A549 treated with ZK216348 at 1 μM for 4 hours (cell line): ENCODE measurements at places on chromosomes 6 and 20. TPM values are rescaled to one million over a fixed set of nuclear protein-coding genes. Genes with fewer than 3 reads are reported as not detected.

Gene MEI4
- total RNA-seq = not detected in 5 replicates

Gene TFAP2D
- total RNA-seq = not detected in 5 replicates

Gene STMND1
- not detected in 5 replicates for total RNA-seq

Gene PBX2
- total RNA-seq = 13.2 to 19.5 TPM (median 17.7 TPM) in 5 replicates

Gene BTNL2
- not detected in 5 replicates for total RNA-seq

Gene MCHR2
- not detected in 5 replicates for total RNA-seq

Gene LZTS3
- 2.5 to 5.2 TPM (median 4.0 TPM) in 5 replicates for total RNA-seq

Gene ACOT13
- 22.4 to 30.1 TPM (median 24.7 TPM) in 5 replicates for total RNA-seq

Gene LY6G6C
- total RNA-seq = 0.20 to 0.42 TPM (median 0.29 TPM) in 3 of 5 replicates, not detected in the others

Gene ULBP1
- total RNA-seq = 0.73 to 1.3 TPM (median 1.00 TPM) in 5 replicates

Gene SRF
- total RNA-seq = 10.8 to 20.2 TPM (median 17.8 TPM) in 5 replicates

Gene C6orf118
- total RNA-seq = 0.12 to 0.34 TPM (median 0.28 TPM) in 4 of 5 replicates, not detected in the other

Gene EYA4
- 7.9 to 12.6 TPM (median 9.7 TPM) in 5 replicates for total RNA-seq

Gene PAK5
- not detected in 5 replicates for total RNA-seq

Gene HAO1
- not detected in 5 replicates for total RNA-seq

Gene LTB
- 0.21 to 0.76 TPM (median 0.45 TPM) in 4 of 5 replicates, not detected in the other for total RNA-seq

Gene IMPG1
- total RNA-seq = not detected in 5 replicates

Gene HLA-DOA
- total RNA-seq = not detected in 5 replicates

Gene CDC40
- 6.1 to 10.2 TPM (median 9.0 TPM) in 5 replicates for total RNA-seq

Gene LAMA4
- 0.71 to 1.4 TPM (median 1.2 TPM) in 5 replicates for total RNA-seq

Gene ALDH5A1
- total RNA-seq = 5.2 to 8.4 TPM (median 7.1 TPM) in 5 replicates

Gene ZBTB12
- 2.0 to 5.0 TPM (median 4.5 TPM) in 5 replicates for total RNA-seq

Gene LPA
- 0.05 TPM in 1 of 5 replicates, not detected in the others for total RNA-seq

Gene TRIM15
- 0.09 TPM in 1 of 5 replicates, not detected in the others for total RNA-seq

Gene PBOV1
- not detected in 5 replicates for total RNA-seq

Gene HLA-G
- not detected in 5 replicates for total RNA-seq

Gene ERMARD
- total RNA-seq = 6.9 to 11.3 TPM (median 7.6 TPM) in 5 replicates

Gene PTPRK
- 10.6 to 17.6 TPM (median 14.5 TPM) in 5 replicates for total RNA-seq

Gene ZNF311
- 0.14 to 0.42 TPM (median 0.23 TPM) in 4 of 5 replicates, not detected in the other for total RNA-seq

Gene C6orf163
- total RNA-seq = 0.12 to 0.44 TPM (median 0.15 TPM) in 3 of 5 replicates, not detected in the others

Gene PTK6
- total RNA-seq = 2.4 to 4.1 TPM (median 3.6 TPM) in 5 replicates

Gene OXT
- not detected in 5 replicates for total RNA-seq

Gene NR2E1
- 0.09 TPM in 1 of 5 replicates, not detected in the others for total RNA-seq

Gene KCNG1
- total RNA-seq = 12.9 to 34.4 TPM (median 21.2 TPM) in 5 replicates

Gene SPATS1
- not detected in 5 replicates for total RNA-seq

Gene PRDM13
- total RNA-seq = 0.45 to 1.2 TPM (median 0.99 TPM) in 5 replicates

Gene TP53TG5
- not detected in 5 replicates for total RNA-seq

Gene PHACTR1
- total RNA-seq = 0.06 to 0.25 TPM in 2 of 5 replicates, not detected in the others

Gene MEP1A
- not detected in 5 replicates for total RNA-seq

Gene OPRM1
- not detected in 5 replicates for total RNA-seq

Gene SYNDIG1
- total RNA-seq = 0.91 to 2.6 TPM (median 1.9 TPM) in 5 replicates

Gene HIVEP2
- 2.9 to 4.0 TPM (median 3.5 TPM) in 5 replicates for total RNA-seq

Gene CTCFL
- total RNA-seq = not detected in 5 replicates

Gene FAM217A
- total RNA-seq = not detected in 5 replicates

Gene PSORS1C2
- total RNA-seq = not detected in 5 replicates

Gene TAP1
- total RNA-seq = 28.3 to 38.6 TPM (median 34.4 TPM) in 5 replicates

Gene RGS17
- total RNA-seq = 3.2 to 8.4 TPM (median 7.3 TPM) in 5 replicates
